ENCODE measurements at places on chromosomes 11 and 22.

- no peak for DNase-seq
Measured at GRCh38 chr22:30000566-30000965, 79.7 kb upstream of the HORMAD2 start.

- no peak for DNase-seq
Measured at GRCh38 chr22:37601540-37602442, 6.8 kb upstream of the GGA1 start.

DNA sequence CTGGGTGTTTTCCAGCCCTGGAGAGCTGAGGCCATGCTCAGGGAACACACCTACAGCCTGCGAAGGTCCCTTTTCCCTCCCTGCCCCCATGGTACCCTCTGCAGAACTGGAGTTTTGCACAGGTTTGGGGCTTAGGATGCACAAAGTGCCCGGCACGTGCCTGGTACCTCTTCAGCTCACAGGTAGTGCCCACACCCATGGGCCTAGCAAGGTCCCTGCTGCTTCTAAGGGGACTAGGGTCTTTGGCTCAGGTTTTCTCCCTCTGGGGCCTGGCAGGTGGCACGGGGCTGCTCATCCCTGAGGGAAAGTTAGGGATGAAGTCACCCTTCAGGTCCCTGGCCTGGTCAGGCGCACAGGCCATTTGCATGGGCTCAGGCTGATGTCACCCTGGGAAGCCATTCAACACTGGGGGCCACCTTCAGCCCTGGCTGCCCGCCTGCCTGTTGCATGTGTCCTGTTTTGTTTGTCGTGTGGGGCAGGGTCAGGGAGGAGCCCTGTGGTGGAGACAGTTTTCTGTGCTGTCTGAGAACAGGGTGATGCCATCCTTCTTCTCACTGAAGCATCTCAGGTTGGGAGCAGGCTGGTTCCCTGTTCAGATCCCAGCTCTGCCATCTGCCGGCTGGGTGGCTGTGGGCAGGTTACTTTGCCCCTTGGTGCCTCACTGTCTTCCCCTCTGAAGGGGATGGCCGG, 68.3 kb upstream of the CRYBB3 start:
- DNase-seq: no peak

GRCh38 chr11:68313574-68314202, 1.3 kb downstream of the LRP5 start:
- DNase-seq: no peak

- no peak for DNase-seq
Measured at GRCh38 chr22:43740587-43741270, 71.4 kb downstream of the EFCAB6 start.

- DNase-seq: no peak
Measured at GRCh38 chr11:62479631-62480201, 60.9 kb downstream of the SCGB1A1 start.

- DNase-seq: no peak
Measured at GRCh38 chr22:38862375-38863329, 9.4 kb downstream of the CBX6 start.

- DNase-seq: no peak
Measured at GRCh38 chr11:44789496-44789895, 62.7 kb downstream of the TSPAN18 start.

GRCh38 chr11:73218106-73218829, at the start of gene P2RY2:
TSS of gene P2RY2 (plus strand) at chr11:73218281. CDS start at chr11:73234160, 15,879 bp downstream.
- peak; percentile 10 for DNase-seq

- DNase-seq: no peak
Measured at GRCh38 chr11:122342089-122342744, 226.2 kb upstream of the BLID start.

GRCh38 chr11:66854231-66854661, 2.6 kb upstream of the LRFN4 start:
- DNase-seq: no peak

- DNase-seq: no peak
Measured at GRCh38 chr22:42324990-42325710, 54.7 kb upstream of the TCF20 start.

DNA sequence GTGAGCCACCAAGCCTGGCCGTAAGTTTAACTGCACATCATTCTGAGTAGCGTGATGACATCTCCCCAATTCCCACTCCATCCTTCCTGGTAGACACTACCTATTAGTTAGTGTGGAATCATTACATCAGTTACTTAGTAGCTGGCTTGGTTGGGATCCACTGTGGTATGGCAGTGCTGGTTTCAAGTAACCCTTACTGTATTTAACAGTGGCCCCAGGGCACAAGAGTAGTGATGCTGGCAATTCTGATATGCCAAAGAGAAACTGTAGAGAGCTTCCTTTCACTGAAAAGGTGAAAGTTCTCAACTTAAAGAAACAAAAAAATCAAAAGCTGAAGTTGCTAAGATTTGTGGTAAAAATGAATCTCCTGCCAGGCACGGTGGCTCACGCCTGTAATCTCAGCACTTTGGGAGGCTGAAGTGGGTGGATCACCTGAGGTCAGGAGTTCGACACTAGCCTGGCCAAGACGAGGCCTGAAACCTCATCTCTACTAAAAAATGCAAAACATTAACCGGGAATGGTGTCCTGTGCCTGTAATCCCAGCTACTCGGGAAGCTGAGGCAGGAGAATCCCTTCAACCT, 27.2 kb downstream of the RHOD start:
- DNase-seq: no peak

GRCh38 chr11:113514856-113515255, 39.7 kb upstream of the DRD2 start:
- no peak for DNase-seq

DNA sequence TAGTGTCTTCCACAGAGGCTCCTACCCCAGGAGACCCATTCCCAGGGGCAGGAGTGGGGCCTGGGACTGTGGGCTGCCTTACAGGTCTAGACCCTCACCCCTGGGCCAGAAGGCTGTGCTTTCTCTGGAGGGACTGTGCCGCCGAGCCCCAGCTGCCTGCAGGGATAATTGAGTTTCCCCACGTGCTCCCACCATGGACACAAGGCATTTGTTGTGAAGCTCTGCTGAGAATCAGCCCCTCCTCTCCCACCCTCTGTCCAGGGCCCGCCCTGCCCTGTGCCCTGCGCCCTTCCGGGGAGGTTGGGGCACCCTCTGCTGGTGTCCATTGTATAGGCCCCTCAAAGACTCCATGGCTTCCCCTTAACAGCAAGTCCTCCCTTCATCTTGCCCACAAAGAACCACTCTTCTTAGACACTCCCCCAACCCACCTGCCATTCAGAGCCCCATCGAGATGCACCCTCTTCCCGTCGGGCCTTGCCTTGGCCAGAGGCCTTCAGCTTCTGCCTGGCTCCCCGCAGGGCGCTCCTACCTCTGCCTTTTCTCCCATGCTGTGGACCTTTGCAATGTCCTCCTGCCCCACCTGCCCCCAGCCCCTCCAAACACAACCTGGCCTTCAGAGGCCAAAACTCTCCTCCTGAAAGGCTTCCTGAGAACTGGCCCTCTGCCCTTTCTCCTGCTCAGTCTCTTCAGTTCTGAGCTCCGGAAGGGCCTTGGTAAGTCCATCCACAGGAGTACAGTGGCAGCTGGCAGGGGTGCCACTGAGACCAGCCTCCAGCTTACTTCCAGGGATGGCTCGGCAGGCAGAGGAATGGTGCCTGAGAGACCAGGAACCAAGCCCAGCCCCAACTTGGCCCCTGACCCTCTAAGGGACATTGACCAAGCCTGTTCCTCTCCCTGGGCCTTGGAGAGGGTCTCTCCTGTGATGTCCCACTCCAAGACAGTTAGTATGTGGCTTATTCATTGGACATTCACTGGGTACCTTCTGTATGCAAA, 22.4 kb downstream of the DUSP8 start:
- no peak for DNase-seq

- DNase-seq: no peak
Measured at GRCh38 chr11:8095371-8095770, 14.4 kb downstream of the TUB start.

DNA sequence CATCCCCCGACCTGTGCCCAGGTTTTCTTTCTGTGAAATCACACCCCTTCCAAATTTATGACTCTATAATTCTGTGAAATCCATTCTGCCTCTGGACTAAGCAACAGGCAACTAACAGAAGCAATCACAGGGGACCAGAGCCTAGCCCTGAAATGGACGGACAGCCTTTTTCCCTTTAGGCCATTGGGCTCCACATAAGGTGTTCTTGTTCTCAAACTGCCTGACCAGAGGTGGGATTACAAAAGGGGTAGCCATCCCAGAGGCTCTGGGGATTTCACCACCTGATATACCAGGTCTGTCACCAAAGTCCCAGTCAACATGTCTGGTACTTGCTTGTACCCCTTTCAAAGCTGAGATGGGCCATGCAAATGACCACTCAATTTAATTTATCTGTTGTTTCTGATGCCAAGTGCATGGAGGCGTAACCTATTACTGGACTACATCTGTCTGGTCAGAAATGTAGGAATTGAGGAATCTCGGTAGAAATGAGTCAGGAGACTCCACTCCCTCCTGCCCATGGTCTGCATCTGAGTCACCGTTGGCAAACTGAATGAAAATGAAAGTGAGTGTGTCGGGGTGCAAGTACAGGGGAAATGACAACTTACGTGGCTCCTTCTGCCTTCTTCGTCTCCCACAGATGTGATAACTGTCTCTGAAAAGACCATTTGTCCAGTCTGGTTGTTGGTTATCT, 10.2 kb downstream of the DKK3 start:
- no peak for DNase-seq

DNA sequence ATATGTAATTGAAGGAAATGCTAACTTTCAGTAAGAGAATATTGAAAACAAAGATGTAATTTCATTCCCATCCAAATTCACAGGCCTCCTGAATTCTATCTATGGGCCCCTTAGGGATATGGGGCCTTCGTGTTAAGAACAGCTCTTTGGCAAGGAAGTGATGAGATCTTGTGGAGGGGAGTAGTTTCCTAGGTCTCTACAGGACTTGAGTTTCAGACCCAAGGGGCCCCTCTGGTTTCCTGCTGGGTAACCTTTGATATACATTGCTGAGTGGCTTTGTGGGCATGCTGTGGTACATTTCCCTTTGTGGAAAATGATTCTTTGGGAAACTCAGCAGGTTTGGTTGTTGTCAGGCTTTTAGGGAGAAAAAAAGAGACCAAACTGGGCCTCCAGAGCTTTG, 6.2 kb downstream of the STIM1 start:
- DNase-seq: no peak

GRCh38 chr22:44351685-44352377, 39.1 kb upstream of the SHISAL1 start:
- DNase-seq: no peak

DNA sequence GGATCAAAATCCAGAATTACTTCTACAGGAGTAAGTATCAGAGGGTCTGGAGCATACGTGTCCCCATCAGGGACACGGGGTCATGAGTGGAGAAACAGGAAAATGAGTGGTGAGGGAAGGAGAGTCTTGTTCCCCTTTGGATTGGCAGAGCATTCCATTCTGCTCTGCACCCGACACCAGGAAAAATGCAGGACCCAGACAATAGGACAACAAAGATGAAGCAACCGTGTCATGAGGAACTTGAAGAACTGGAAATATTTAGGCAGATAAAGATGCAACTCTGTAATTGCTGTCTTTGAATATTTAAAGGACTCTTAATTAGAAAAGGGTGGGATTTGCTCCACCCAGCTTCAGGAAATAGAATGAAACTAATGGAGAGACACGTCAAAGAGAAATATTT, 89.0 kb upstream of the BLID start:
- no peak for DNase-seq

GRCh38 chr11:118342503-118343161, at the start of gene CD3D:
TSS of gene CD3D (minus strand) at chr11:118342705. CDS start at chr11:118342607, 98 bp downstream.
- no peak for DNase-seq

DNA sequence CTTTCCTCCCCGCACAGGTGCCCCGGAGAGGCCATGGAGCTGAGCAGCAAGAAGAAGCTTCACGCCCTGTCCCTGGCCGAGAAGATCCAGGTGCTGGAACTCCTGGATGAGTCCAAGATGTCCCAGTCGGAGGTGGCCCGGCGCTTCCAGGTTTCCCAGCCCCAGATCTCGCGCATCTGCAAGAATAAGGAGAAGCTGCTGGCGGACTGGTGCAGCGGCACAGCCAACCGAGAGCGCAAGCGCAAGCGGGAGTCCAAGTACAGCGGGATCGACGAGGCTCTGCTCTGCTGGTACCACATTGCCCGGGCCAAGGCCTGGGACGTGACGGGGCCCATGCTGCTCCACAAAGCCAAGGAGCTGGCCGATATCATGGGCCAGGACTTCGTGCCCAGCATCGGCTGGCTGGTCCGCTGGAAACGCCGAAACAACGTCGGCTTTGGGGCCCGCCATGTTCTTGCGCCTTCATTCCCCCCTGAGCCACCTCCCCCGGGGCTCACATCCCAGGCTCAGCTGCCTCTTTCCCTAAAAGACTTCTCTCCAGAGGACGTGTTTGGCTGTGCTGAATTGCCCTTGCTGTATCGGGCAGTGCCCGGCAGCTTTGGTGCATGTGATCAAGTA, 1.3 kb downstream of the TIGD3 start:
- DNase-seq: no peak

- no peak for DNase-seq
Measured at GRCh38 chr11:1012740-1013630, 23.5 kb downstream of the MUC6 start.

DNA sequence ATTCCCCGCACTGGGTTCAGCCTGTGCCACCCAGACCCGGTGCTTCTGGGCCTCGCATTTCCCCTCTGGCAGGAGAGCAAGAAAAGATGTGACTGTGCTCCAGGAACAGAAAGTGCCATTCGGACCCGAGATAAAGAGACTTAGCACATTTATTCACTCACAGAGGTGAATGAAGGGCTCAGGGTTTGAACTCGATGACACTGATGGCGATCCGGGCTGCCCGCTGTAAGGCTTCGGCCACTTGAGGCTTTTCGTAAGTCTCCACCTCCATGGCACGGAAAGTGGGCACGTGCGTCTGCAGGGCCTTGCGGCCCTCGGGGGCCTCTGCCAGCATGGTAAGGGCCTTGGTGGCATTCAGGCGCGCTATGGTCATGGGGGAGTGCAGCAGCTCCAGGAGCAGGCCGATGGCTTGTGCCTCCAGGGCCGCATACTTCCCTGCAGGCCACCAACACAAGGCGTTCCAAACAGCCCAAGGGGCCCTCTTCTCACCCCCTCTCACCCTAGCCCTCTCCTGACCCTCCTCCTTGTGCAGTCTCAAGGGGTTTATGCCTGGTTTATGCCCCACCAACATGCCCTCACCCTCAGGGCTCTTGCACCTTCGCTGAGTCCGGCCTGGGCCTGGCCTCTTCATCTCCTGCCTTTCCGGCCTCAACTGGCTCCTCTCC, 10.9 kb upstream of the GNAZ start:
- DNase-seq: no peak

DNA sequence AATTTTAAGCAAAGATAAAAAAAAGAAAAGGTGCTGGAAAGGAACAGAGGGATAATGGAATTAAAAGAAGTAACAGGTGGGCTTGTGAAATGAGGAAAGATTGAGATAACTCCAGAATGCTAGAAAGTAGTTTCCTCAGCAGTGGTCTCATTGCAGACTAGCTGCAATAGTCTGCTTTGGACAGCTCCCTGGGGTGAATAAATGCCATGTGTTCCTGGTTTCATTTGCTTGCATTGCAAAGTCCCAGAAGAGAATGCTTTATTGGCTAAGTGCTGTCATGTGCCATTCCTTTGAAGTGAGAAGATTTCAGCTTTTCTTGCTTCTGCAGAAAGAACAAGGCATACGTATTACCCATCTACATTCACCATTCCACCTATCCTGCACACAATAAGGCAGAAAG, 478.8 kb upstream of the RAG2 start:
- DNase-seq: no peak

GRCh38 chr22:19844377-19845053, 10.2 kb downstream of the GNB1L start:
- no peak for DNase-seq
